Amygdala (tissue), 56 donors: ENCODE measurements at places on chromosomes 4 and X.

DNA sequence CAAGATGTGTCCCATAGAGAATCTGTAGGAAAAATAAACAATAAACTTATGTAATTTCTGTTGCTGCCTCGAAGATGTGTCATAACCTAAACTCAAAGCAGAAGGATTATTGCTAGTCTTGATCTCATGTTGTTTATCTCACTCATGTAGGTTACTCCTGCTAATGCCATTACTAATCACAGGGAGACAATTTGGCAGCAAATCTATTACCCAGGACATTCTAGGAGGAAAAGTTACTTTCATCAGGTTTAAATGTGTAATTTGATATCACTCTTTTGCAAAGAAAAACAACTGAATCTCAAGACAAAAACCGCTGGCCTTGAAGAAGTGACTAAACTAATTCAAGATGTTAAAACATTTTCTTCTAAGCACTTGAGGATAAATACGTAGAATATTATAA lies 34.0 kb downstream of the LDOC1 start:
- DNase-seq: no peak

- no peak for DNase-seq
These were observed 184.6 kb downstream of the OR13H1 start for GRCh38 chrX:131728295-131729145.

DNA sequence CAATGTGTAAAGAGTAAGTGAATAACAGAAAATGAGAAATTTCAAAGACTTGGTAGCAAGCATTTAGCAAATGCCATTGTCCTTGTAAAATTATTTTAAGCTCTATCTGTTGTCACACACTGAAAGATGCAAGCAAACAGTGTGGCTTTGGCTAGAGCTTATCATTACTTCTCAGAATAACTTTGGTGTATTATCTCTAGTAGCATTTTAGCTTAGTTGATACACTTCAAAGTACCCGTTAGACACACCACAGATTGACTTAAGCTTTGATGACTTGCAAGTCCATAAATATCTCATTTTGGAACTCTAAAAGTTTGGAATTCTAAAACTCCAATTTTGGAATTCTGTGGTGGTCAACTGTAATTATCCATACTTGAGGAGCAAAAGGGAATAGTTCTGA lies 98.6 kb downstream of the PDLIM5 start:
- no peak for DNase-seq

DNA sequence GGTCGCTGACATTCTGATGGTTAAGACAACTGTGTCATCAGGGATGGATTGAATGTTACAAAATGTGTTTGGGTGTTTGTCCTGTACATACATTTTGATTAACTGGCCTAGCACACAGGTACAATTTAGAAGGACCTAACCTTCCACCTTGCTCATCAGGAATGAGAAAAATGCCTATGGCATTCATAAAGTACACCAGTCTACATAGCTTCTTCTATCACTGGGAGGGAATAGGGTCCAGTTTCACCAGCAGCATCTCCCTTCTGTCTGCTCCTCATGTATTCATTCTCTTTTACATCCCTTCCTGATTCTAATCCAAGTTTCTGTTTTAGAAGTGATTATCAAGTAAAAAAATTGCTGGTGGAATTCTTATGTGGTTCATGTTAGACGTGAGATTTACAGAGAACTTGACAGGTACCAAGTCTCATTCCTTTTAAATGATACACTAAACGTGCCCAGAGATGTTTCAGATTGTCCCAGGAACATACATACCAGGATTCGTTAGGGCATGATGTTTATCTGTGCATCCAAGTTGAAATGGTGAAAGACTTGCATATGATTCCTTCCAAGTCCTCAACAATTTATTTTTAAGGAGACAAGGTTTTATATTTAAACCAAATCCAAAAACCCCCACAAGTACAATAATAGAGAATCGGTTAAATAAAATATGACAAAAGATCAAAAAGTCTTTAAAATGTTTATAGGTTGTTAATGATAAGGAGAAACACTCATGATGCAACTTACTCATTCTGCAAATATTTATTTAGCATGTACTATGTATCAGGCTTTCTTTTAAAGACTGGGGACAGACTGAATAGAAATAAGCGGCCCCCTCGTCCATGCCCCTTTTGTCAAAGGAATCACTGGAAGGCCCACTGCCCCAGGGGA lies 359.1 kb downstream of the ZNF674 start:
- DNase-seq: no peak

GRCh38 chr4:5678977-5679376 lies 29.4 kb downstream of the EVC2 start:
- DNase-seq: no peak

- no peak for DNase-seq
These were observed 56.2 kb downstream of the SPATA18 start for GRCh38 chr4:52107336-52107735.

- no peak for DNase-seq
These were observed 7.4 kb downstream of the AFF1 start for GRCh38 chr4:86942185-86942666.

GRCh38 chr4:183099537-183100297 lies 660 bp downstream of the WWC2 start:
- peak; percentile 7 for DNase-seq

DNA sequence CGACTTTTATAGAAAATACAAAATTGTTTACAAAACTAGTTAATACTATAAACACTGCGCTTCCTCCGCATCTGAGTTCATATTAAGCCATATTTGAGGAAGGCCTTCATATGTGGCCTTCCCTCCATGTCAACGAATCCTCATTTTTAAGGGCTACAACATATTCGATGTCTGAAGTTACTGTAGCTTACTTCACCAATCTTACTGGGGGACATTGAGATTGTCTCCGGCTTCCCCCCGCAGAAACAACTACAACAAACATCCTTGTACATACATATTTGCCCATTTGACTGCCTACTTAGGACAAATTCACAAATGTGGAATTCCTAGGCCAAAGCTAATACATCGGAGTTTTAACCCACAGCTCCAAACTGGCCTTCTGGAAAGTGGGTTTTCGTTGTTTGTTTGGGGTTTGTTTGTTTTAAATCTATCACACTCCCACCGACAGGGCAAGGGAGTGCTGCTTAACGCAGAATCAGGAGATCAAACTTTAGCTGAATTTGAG lies 581 bp upstream of the FAM114A1 start:
- DNase-seq: no peak

DNA sequence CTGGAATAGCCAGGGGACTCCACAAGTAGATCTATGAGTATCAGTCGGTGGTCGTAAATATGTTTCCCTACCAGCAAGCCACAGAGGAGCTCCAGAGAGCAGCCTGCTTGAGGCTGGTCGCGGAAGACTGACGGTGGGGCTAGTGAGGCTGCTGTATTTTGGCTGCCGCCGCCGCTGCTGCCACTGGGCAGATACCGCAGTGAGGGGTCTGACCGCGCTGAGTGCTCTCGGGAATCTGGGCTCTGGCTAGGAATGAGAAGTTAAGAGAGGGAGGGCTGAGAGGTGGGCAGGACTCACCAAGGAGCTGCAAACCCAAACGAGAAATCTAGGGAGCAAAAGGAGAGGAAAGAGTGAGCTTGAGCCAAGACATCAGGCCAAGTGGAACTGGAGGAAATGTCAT lies at the start of gene EXOC1L:
EXOC1L (plus strand) TSS at position 157 of the 400 bp plus-strand sequence; CDS start at position 394, 237 bp downstream.
- DNase-seq: no peak

- no peak for DNase-seq
These were observed 121.1 kb upstream of the TEX13C start for GRCh38 chrX:125198546-125198945.

DNA sequence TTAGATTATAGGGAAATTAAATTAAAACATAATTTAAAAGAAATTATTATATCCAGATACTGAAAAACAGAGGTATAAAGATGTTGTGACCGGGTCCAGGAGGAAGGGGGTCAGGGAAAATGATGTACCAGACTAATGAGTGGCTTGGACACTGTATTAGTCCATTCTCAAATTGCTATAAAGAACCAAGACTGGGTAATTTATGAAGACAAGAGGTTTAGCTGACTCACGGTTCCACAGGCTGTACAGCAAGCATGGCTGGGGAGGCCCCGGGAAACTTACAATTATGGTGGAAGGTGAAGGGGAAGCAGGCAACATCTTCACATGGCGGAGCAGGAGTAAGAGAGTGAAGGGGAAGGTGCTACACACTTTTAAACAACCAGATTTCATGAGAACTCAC lies 3.4 kb upstream of the FAM9B start:
- no peak for DNase-seq

GRCh38 chr4:8831221-8832112 lies 40.2 kb downstream of the HMX1 start:
- DNase-seq: no peak

GRCh38 chr4:110484029-110484428 lies 8.1 kb downstream of the ENPEP start:
- no peak for DNase-seq

GRCh38 chr4:72846280-72847111 lies 223.0 kb downstream of the COX18 start:
- DNase-seq: no peak

- DNase-seq: peak; percentile 9
These were observed 493 bp upstream of the KCNIP4 start for GRCh38 chr4:21949073-21949457.

- DNase-seq: peak; percentile 78
These were observed at the start of gene NEK1 for GRCh38 chr4:169611991-169612870. Gene NEK1 (minus strand): TSS chr4:169612583. CDS start chr4:169602630, 9,953 bp downstream.

GRCh38 chrX:39487166-39487968 lies 610.4 kb downstream of the BCOR start:
- DNase-seq: no peak

DNA sequence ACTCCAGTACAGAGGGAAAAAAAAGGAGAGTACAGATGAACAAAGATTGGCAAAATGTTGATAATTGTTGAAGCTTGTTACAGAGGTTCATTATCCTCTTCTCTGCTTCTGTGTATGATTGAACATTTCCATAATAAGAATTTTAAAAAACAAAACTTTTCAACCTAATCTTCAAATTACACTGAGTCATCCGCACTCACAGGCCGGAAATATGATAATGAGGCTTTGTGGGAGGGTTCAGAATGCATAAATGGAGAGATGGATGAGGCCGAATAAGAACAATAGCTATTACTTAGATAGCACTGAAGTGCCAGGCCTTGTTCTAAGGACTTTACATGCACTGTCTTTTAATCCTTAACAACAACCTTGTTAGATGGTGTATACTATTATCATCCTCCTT lies 4.6 kb upstream of the ERCC6L start:
- no peak for DNase-seq

DNA sequence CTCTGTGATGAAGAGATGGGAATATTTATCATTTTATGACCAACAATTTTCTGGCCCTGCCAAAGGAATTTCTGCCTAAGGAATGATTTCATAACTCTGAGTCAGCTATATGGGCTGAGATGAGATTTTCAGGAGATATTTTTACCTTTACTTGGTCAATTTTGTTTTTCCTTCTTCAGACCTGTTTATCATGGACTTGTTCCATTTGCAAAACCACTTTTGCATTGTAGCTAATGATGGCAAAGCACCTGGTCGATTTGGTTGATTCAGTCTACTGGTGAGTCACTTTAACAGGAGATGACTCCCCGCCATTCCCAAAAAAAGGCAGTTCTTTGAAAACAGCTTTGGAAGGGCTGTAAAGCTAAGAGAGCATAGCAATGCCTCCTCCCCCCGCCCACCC lies 53.3 kb downstream of the TEX13A start:
- DNase-seq: no peak

- DNase-seq: no peak
These were observed 121.2 kb upstream of the BANK1 start for GRCh38 chr4:101669138-101669831.

DNA sequence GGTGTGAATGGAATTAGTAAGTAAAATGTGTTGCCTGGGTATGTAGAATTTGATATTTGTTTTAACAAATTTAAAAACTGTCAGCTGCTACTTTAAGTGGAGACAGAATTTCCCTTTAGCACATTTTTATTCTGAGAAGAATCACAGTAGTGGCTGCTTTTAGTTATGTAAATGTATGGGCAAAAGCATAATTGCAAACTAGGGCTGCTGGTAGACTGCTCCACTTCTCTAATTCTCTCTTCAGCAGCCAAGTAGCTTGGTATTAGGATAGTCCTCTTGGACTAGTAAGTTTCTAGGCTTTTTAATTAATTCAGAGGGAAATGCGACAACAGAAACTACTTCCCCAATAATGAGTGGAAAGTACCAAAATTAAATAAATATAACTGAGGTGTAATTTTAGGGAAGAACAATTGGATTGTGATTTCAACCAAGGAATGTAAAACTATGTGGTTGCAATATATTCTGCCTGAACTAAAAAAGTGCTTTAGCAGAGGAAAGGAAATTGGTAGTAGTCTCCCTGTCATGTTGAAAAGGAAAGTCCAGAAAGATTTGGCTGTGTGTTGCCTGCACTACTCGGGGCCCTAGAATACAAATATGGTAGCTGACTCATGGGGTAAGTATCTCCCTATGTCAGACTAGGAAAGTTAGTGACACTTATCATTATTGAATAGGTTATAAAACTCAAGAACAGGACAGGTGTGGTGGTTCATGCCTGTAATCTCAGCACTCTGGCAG lies 9.2 kb upstream of the EIF4E start:
- no peak for DNase-seq

DNA sequence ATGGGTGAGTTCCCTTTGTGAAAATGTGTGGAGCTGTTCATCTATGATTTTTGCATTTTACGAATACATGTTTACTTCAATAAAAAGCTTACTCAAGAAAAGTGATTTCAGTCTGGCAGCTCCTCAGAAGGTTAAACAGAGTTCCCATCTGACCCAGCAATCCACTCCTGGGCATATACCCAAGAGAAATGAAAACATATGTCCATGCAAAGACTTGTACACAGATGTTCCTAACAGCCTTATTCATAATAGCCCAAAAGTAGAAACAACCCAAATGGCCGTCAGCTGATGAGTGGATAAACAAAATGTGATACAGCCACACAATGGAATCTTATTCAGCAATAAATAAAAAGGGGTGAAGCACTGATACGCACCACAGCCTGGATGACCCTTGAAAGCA lies 20.8 kb downstream of the CLCN4 start:
- DNase-seq: no peak

DNA sequence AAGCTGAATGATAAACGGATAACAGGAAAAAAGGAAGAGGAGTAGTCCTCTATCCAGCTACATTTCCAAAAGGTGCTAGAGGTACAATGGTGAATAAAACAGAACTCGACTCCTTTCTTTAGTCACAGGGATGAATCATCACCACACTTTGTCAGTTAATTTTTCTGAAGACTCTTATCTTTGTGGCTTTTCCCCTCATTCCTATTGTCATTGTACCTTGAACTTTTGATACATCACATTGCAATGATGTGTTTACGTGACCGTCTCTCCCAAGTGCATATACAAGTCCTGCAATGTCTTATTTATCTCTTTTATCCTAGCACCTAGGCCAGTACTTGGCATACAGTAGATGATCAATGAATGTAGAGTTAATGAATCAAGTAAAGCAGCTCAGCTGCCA lies 134.7 kb downstream of the LHFPL1 start:
- DNase-seq: no peak

- DNase-seq: no peak
These were observed 170.2 kb upstream of the ETNPPL start for GRCh38 chr4:108933046-108933445.

DNA sequence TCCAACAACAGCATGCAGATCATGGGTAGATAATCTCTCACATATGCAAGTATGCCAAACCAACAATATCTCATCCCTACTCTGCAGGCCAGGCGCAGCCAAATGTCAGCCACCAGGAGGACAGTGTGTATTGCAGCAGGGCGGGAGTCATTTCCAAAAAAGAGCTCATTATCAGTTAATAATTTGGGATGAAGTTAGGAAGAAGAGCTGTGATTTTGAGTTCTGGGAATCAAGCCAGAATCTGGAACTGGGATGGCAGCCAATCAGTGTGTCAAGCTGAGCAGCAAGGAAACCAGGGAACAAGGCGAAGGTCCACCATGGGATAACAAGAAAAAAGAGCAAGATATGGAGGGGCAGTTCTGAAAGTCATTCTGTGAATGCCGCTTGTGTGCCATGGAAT lies 88.2 kb upstream of the CAMK2D start:
- peak; percentile 14 for DNase-seq
